Activated CD8-positive, alpha-beta memory T cell treated with anti-CD3 and anti-CD28 coated beads for 4 hours (primary cell): ENCODE measurements at places on chromosomes 6 and 20.
A peak's percentile ranks its signal among the peaks of the same experiment; 100 is the strongest.

- DNase-seq: no peak
These were observed 14.1 kb downstream of the OSBPL2 start for GRCh38 chr20:62252342-62252966.

GRCh38 chr6:12717356-12717755, 789 bp downstream of the PHACTR1 start:
- no peak for DNase-seq

DNA sequence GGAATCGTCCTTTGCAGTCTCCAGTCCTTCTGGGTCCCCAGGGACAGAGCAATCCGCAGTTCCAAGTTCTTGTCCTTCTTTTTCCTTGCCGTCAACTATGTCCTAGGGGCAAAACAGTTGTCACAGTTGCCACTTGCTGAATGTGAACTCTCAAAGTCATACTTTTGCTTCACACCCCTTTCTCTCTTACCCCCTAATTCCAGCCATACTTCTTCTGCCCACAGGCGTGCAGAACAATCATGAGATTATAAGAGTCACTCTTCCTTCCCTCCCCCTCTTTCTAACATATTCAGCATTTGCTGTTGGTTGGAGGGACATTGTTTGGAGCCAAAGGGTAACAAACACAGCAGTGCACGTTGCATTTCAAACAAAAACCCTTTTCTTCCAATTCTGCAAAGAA, 74.4 kb downstream of the BCAS1 start:
- no peak for DNase-seq

GRCh38 chr6:157675831-157676230, 147.2 kb upstream of the SNX9 start:
- DNase-seq: no peak

- DNase-seq: no peak
These were observed 31.4 kb downstream of the FYN start for GRCh38 chr6:111841822-111842221.

GRCh38 chr6:6861351-6861894, 246.3 kb upstream of the RREB1 start:
- DNase-seq: no peak

GRCh38 chr20:33629979-33630378, 32.1 kb upstream of the C20orf144 start:
- no peak for DNase-seq

DNA sequence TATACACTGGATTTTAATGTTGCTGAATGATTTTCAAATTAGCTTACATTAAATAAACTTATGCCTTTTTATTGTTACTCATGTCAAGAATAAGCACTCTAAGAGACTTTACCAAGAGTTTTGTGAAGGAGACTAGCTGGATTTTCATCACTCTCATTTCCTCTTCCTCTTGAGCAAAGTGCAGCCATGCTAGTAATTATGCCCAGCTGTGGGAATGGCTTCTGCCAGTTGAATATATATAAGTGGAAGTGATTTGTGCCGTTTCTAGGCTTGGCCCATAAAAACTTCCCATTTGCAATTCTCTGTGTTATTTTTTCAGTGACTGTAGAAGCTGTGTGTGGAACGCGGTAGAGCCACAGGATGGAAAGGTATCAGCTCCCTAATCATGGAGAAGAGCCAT, 255.8 kb downstream of the HDGFL1 start:
- DNase-seq: no peak

- no peak for DNase-seq
These were observed 30.1 kb downstream of the SF3B5 start for GRCh38 chr6:144065213-144065660.

DNA sequence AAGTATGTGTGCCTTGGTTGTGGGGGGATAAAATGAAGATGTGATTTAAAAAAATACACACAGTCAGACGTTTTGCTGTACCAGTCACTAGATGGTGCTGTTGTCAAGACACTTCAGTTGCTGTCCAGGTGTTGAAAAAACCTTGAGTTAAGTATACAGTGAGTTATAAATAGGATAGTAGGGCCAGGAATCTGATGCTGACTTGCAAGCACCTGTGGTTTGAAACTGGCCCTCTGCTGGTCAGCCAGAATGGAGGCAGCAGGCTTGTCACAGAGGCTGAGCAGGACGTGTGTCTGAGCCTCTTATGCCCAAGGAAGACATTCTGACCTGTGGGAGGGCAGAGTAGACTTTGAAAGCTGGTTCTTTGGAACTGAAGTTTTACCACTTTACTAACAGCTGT, 27.8 kb downstream of the RNF8 start:
- no peak for DNase-seq

GRCh38 chr6:170098428-170099170, 192.3 kb downstream of the DLL1 start:
- no peak for DNase-seq

- no peak for DNase-seq
These were observed 1.9 kb upstream of the POU3F2 start for GRCh38 chr6:98832284-98833056.

- DNase-seq: no peak
These were observed 7.9 kb downstream of the EXOC2 start for GRCh38 chr6:684831-685636.

GRCh38 chr6:35382015-35382414, 39.7 kb downstream of the PPARD start:
- no peak for DNase-seq

GRCh38 chr6:169085466-169085865, 168.2 kb downstream of the THBS2 start:
- DNase-seq: no peak

- no peak for DNase-seq
These were observed 36.3 kb upstream of the ID1 start for GRCh38 chr20:31568773-31569162.

- DNase-seq: no peak
These were observed 19.3 kb upstream of the AKIRIN2 start for GRCh38 chr6:87721311-87721710.

GRCh38 chr6:64221776-64222175, 586.2 kb downstream of the PHF3 start:
- DNase-seq: no peak

- DNase-seq: no peak
These were observed 8.0 kb downstream of the MMUT start for GRCh38 chr6:49454787-49455709.

GRCh38 chr6:72941751-72942150, 283.5 kb downstream of the KHDC1L start:
- DNase-seq: no peak

DNA sequence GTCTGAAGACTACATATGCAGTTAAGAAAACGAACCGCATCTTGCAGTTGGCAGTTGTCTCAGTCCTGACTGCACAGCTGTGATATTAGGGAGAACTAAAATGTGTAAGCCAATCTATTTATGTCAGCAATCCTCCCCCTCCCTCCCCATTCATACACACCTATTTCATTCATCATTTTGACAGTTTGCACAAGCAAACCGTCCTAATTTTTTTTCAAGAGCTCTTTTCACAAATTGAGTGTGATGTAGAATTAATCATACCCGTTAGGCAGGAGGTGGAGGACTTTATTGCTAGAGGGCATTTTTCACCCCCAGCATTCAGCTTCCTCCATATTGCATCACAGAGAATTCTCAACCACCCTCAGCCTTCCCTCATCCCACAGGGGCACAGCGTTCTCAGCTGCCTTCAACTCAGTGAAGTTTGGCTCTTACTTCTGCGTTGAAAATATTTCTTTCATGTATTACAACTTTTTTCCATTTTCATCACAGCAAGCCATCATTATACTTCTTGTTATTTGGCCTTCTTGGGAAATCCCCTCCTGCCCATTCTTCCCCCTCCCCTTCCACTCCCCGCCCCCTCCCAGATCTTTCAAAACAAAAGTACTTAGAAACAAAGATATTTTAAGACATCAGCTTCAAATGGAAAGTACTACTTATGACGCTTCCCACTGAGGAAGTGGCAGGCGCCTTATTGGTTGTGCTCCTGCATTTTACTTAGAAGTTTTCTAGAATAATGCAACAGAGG, 37.5 kb downstream of the NOX3 start:
- peak; percentile 49 for DNase-seq

- no peak for DNase-seq
These were observed 145.0 kb upstream of the PDE10A start for GRCh38 chr6:165808021-165808420.

DNA sequence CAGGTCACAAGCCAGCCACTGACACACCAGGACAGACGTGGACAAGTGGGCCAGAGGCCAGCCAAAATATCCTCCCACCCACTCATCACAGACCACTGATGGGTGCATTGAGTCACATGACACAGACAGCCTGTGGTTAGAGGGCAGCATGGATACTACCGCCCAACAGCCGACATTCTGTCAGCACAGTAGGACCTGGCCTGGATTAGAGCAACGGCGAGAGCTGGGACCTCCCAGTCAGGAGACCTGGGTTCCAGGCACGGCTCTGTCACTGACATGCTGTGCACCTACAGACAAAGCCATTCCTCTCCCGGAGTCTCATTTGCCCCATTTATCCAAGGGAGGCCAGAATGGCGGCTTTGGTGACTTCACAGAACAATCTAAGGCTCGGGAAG, 8.0 kb downstream of the ZNF335 start:
- DNase-seq: no peak

DNA sequence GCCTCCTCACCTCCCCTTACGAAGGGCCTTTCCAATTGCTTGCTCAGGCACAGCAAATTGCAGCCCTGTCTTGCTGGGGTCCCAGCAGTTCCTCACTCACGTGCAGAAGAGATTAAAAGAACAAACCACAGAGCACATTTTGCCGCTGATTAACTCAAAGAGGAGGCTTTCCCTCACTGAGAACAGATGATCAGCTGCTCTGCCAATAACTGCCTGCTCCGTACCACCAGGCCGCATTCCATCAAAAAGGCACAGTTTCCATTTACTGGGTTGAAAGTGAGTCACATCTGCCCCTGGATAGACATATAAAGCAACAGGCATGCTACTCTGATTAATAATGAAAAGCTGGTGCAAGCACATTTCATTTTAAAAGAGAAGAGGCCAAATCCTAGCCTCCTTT, 446.8 kb downstream of the PTPRT start:
- no peak for DNase-seq

DNA sequence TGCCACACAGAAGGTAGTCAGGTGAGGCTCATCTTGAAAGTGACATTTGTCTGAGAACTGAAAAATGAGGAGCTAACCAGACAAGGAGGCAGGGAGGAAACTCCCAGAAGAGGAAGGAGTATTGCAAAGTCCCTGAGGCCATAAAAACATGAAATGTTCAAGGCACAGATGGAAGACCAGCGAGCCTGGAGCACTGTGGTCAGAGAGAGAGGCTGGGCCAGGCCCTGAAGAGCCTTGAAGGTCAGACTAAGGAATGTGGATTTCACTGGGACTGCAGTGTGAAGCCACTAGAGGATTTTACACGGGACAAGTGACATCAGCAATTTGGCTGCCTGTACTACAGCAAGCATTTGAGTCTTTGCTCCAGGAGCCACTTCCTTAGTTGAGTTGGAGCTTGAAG, 21.1 kb upstream of the TMEM181 start:
- no peak for DNase-seq

GRCh38 chr20:23425129-23425528, 3.8 kb upstream of the NAPB start:
- DNase-seq: no peak

DNA sequence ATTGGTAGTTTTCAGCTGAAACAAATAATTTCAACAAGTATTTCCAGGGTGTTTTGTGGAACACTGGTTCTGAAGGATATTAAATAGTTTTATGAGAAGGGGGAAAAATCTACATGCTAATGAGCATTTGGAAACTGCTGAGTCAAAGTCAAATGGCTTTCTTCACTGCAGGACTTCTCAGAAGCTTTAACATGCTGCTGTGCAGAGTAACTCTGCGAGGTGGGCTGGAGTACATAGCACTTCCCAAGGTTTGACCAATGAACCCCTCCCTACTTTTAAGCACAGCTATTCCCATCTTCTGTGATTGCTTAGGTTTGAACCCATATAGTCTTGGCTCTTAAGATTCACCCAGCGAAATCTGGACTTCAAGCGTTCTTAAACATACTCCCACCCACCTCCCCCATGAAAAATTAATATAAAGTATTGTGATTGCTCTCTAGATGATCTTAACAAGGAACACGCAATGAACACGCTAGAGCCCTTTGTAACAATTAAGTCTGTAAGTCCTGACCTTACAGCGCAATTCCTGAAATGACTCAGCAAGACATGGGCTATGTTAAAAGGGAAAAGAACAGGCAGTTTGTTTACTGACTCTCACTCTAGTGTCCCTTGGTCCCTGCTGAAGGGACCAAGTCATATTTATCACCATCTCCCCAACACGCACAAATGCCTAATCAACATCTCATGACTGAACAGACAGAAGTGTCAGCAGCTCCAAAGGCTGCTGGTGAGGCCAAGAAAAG, 105.2 kb downstream of the NFATC2 start:
- no peak for DNase-seq

GRCh38 chr6:27736686-27737085, 175.5 kb downstream of the OR2B2 start:
- no peak for DNase-seq

DNA sequence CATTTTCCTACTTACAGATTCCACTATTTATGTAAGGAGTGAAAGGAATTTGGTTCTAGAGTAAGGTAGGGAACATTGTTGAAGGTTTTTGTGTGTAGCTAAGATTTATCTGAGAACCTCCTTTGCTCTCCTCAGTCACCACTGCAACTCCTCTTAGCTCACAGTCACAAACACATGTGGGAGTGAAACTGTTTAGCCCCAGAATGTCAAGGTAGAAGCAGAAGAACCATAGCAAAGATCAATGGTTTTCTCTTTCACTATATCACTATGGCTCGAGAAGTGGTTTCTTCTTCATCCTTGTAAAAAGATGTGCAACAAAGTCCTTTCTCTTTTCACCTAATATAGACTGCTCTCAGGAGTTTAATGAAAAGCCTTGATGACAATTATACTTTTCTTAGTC, 6.5 kb upstream of the DEFB112 start:
- DNase-seq: no peak
